ENCODE measurements at places on chromosomes 1 and 21.

DNA sequence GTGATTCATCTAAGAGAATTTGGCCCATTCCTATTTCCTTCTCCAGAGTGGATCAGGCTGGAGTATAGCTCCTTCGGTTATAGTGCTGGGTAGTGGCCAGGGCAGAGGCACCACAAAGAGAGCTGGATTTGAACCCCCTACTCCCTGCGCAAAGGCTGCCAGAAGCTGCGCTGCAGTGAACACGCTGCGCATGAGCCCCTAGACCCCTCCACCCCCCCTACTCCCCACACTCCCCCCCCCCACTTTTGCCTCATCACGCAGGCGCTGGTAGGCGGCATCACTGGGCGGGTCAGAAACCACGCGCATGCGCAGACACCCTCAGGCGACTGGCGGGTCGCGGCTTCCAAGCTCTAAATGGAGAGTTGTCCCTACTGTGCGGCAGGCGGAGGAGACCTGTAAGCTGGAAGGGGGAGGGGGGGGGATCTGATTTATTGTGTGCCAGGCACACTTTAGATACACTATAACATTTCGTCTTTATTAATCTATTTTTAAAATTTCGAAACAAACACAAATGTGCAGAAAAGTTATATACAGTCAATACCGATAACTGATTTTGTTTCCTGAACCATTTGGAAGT, 38.7 kb upstream of the HMGN1 start:
- peak; percentile 97 for DNase-seq

- DNase-seq, result no peak
These were observed 8.3 kb upstream of the PSMB4 start for GRCh38 chr1:151391079-151391563.

- DNase-seq, result peak; percentile 68
These were observed 114.7 kb downstream of the PBX1 start for GRCh38 chr1:164673584-164674214.

GRCh38 chr1:178768423-178768822, 43.4 kb downstream of the RALGPS2 start:
- peak; percentile 56 for DNase-seq

- no peak for DNase-seq
These were observed 175.7 kb downstream of the VPS13D start for GRCh38 chr1:12405325-12406210.

- DNase-seq, result no peak
These were observed 889.0 kb upstream of the ADGRL4 start for GRCh38 chr1:79895573-79895972.

DNA sequence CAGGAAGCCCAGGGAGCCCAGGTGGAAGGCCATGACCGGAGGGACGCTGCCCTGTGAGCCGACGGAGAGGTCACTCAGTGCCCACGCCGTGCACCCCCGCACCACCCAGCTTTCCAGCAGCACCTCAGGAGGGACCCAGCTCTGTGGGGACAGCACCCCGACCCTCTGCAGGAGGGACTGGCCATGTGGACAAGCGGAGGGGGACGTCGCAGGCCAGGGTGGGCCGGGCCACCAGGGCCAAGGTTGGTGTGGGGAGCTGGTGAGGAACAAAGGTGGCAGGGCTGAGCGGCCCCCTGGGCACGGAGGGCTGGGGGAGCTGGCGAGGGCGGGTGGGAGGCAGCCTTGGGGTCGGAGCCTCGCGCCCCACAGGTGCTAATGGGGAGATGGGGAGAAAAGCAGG, 22.8 kb downstream of the NADK start:
- no peak for DNase-seq

- DNase-seq, result no peak
These were observed 14.0 kb downstream of the WNT3A start for GRCh38 chr1:228020686-228021354.

DNA sequence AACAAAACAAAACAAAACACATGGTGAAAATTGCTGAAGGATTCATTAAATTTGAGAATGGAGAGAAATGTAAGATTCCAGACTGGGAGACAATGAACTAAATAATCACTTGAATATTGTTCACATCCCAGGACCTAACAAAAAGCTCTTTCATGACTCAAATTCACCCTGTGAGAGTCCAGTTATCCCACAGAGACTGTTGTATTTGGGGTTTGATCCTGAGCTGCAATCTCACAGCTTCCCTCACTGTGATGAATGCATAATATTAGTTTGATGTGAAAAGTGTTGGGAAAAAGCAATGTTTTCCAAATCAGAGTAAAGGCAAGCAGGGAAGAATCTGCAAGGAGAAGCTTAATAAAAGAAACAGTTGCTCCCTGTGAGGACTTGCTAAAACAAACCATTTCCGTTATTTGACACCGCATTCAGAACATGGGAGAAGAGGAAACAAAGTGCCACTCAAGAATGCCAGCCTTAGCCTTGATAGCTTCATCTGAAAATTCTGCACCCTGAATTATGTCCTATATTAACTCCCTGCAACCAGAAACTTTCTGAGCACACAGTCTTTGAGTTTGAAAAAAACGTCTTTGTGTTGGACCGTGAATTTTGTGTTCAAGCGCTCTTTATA, 208.8 kb downstream of the DAB1 start:
- DNase-seq, result no peak

DNA sequence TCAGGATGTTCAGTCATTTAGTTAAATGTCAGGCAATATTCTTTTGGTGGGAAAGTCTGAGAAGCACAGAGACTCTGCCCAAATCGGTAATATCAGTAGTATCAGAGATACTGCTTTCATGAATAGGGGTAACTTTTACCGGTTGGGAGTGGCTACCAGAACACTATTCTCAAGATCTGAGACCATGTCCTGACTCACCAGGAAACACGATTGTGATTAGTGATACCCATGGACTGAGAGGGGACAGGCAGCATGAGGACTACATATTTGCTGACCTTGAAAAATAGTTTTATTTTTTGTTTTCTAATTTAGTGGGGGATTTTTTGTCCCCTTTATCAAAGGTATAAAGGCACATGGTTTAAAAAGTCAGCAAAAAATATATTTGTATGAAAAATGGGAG, 76.0 kb upstream of the NEK2 start:
- no peak for DNase-seq
